AG10803 (cell line): ENCODE measurements at places on chromosomes 11 and 22.

DNA sequence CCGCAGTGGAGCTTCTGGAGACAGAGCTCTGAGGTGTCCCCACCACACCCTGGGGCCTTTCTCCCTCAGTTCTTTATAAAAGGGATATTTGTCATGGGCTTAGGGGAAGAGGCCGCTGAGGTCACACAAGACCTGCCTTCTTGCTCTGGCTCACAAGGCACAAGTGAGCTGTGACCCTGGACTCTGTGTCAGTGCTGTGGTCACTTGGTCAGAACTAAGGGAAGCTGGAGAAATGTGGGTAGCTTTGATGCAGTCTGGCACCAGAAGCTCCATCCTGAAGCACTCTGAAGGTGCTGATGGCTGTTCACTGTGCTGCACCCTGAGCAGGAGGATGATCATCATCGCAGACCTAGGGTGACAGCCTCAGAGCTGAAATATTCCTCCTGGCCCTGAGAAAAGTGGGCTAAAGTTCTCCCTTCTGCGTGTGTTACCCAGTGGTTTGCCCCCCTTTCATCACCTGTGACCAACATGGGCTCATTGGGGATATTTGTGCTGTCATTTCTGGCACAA is 28.1 kb upstream of the VPREB1 start:
- DNase-seq: no peak

DNA sequence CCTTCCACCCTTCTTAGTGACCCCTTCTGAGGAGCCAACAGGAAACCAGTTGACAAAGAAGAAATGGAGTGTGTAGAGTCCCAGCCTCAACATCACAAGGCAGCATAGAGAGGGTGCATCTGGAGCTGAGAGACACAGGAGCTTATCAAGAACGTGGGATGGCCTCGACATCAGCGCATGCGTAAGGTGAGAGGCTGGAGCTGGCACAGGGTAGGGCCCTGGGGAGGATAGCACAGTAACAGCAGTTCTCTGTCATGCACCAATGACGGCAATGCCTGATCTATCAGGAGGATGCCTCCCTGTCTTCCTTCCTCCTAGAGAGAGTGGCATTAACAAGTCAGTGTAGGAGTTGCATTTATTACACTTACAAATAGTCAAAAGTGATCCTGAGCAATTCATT is 426.1 kb downstream of the NTM start:
- DNase-seq: no peak

DNA sequence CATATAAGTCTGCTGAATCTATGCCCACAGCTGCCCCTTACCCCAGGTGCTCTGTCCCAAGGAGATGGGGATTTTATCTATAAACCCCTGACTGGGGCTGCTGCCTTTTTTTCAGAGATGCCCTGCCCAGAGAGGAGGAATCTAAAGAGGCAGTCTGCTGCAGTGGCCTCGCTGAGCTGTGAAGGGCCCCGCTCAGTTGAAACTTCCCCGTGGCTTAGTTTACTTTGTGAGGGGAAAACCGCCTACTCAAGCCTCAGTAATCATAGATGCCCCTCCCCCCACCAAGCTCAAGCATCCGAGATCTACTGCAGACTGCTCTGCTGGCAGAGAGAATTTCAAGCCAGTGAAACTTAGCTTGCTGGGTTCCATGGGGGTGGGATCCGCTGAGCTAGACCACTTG is 7.4 kb upstream of the SCGB1D4 start:
- DNase-seq: no peak

DNA sequence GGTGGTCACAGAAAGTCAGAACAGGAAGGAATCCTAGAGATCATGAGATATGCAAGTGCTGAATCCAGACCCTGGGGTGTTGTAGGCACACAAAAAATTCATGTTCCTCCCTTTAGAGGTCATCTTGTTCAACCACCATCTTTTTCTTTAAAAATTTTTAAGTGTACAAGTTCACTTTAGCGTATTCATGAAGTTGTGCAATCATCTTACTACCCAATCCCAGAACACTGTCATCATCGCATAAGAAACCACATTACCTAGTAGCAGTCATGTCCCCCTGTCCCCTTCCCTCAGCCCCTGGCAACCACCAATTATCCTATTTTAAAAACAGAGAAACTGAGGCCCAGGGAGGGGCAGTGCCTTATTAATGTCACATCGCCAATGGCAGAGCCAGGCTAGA is 20.3 kb upstream of the WNT11 start:
- DNase-seq: no peak

DNA sequence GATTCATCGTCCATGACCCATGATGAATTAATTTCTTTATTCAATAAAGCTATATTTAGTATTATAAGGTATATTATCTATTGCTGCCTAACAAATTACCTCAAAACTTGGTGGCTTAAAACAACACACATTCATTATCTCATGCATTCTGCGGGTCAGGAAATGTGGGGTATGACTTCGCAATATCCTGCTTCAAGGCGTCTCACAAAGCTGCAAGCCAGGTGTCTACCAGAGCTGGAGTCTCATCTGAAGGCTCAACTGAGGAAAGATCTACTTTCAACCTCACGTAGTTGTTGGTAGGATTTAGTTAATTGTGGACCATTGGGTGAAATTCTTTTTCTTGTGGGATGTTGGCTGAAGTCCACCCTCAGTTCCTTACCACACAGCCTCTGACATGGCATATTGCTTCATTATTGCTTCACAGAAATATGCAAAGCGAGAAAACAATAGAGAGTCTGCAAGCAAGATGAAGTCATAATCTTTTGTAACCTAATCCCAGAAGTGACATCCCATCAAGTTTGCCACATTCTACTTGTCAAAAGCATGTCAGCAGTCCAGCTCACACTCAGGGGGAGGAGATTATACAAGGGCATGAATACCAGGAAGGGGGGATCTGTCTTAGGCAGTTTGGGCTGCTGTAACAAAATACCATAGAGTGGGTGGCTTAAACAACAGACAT is 45.1 kb downstream of the KREMEN1 start:
- peak; percentile 69 for DNase-seq

DNA sequence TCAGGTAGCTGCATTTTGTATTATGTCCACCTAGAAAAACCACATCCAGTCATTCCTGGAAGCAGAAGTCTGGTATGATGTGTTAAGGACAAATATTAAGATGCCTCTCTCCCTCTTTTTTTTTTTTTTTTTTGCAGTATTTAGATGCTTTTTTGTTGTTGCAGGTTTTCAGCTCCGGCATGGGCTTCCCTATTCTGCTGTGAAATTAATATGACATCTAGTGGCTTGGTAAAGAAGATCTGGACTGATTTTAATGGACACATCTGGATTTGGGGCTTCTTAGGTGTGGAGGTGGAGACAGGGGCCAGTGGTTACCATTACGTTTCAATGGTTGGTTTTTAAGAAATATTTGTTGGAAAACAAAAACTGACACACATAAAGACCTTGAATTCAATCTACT is 47.5 kb upstream of the RASSF10 start:
- peak; percentile 48 for DNase-seq

DNA sequence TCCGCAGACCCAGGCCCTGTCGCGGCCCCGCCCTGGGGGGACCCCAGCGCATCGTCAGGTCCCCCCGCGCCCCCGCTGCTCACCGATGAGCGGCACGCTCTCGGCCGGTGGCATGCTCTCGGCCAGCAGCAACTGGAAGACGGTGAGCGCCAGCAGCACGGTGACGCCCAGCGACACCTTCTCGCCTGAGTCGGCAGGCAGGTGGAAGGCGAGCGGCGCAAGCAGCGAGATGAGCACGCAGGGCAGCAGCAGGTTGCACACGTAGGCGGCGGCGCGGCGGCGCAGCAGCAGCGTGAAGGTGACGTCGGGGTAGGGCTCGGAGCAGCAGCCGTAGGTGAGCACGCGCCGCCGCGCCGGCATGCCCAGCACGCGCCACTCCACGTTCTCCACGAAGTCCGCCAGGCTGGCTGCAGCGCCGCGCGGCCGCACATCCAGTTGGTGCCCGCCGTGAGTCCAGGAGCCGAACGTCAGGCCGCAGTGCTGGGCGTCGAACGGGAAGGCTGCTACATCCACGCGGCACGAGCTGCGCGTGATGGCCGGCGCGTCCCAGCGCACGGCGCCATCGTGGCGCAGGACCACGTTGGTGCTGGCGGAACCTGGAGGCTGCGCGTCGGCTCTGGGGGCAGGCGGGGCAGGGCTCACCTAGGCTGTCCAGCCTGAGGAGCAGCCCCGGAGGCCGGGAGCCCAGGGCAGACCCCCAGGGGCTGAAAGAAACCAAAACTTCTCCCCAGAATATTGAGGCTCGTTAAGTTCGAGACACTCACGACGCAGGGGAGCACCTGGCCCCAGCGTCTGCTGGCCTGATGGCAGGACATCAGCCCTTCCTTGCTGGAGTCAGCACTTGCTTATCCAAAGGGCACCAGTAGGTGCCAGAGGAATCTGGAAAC is 3.8 kb downstream of the CHRNA10 start:
- DNase-seq: no peak

DNA sequence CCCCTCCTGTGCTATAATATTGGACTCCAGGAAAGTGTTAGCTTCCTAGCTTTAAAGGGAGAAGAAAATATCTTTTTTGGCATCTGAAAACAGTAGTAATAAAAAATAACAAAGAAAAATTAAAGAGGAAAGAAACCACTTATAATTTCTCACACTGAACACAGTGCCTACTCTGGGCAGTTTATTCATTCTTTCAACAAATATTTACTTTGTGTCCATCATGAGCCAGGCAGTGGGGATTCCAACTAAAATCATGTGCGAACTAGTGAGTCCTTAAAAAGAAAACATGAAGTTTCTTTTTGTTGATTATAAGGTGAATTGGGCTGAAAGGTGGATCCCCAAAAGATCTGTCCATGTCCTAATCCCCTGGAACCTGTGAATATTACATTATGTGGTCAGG is 16.0 kb upstream of the ELF5 start:
- no peak for DNase-seq

DNA sequence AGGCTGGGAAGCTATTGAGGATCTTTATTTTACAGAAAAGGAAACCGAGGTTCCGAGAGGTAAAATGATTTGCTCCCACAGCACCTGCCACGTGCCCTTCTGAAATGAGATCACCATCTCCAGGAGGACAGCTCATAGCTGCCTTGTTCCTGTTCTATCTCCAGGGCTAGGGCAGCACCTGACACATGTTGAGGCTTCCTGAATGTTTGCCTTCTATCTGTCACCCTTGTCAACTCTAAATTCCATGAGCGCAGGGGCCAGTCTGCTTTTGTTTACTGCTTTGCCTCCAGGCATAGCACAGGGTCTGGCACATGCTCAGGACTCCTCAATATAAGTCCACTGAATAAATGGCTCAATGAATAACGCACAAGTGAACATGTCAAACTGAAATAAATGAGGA is 24.1 kb downstream of the ASCC2 start:
- DNase-seq: no peak

- DNase-seq: peak; percentile 36
Measured at GRCh38 chr11:59429924-59430516, 3.8 kb upstream of the OR5A2 start.

DNA sequence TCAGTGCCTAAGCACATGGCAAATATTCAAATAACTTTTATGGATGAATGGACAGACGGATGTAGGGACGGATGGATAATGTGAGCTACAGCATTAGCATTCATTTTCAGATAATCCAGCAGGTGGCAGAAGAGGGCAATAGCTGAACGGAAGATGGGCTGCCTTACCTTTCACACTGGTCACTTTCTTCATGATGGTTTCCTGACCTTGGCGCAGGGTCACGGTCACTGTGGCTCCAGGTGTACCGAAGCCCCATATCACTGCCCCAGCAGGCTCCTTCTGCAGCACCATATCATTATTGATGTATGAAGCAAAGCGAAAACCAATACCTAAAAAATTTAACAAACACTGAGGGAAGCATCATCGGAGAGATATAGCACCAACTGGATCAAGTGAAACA is 4.3 kb downstream of the SIAE start:
- DNase-seq: peak; percentile 43

- no peak for DNase-seq
Measured at GRCh38 chr11:64665411-64665821, 57.6 kb downstream of the NRXN2 start.

GRCh38 chr11:123249354-123249753 is 54.3 kb upstream of the CLMP start:
- DNase-seq: peak; percentile 57

- no peak for DNase-seq
Measured at GRCh38 chr22:30244066-30244465, 2.5 kb downstream of the LIF start.

DNA sequence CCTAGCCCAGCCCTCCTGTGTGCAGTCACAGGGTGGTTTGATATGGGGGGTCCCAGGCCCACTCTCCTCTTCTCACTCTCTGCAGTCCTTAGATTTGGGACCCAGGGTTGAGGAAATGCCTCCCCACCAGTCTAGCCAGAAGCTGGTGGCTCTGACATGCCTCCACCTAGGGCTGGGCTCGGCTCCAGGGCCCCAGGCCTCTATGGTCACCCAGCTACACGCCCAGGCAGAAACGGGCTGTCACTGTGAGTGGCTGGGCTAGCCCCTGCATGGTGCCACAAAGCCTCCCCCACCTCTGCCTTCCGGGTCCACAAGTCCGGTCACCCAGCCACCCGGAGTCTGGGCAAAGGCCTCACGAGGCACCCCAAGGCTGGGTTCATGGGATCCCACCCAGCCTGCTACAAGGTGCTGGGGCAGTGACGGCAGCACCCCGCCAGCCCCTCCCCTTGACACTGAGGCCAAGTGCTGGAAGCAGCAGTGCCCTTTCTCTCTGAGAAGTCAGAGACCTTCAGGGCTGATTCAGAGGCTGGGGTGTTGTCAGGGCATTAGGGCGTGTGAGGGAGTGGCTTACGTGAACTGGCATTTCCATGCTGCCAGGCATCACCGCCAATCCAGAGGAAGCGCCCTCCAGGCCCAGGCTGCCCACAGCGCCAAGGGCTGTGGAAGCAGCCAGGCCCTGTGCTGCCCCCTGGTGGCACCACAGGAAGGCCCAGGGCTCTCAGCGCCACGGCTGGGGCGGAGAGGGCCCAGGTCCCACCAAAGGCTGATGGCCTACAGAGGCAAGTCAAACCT is 638 bp upstream of the PITPNM1 start:
- DNase-seq: peak; percentile 93

DNA sequence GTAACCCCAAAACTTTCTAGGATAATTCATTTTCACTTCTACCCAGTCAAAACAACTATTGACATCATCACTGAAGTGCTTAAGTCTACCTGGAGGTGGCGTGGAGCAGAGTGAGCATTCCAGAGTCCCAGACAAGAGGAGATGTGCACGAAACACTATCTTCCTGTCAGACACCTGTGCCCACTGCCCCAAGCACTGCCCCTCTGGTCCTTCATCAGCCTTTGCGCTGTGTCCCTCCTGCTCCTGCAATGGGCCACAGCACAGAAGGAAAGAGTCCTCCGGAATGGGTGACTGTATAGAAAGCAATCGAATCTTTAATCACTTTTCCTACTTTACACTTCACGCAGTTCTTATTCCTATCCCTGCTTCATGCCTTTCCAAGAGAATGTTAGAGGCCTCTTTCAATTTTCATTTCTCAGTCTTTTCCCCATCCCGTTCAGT is 512 bp upstream of the GRIA4 start:
- DNase-seq: no peak

DNA sequence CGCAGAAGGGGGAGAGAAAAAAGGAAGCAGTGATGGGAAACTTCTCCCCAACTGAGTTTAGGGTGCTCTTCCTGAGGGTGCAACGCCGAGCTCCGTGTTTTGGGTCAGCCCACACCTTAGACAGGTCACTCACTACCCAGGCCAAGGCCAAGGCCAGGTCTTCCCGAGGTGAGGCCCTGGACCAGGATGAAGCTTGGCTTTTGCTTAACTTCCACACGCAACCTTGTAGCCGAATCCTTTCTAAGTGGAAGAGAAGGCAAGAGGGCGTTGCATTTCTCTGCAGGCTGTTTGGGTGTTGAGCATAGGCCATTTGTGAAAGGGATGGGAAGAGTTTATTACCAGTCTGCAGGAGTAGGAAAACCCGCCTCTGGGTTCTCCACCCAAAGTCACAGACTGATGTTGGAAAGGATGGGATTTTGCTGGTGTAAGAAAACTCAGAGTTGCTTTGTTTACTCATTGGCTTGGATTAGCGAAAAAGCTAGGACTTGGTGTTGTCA is 1.5 kb downstream of the KREMEN1 start:
- DNase-seq: no peak
